ENCODE measurements at places on chromosomes 6 and 20.

GRCh38 chr20:21397341-21398108 is at the start of gene NKX2-4:
Gene NKX2-4, minus strand, starts transcription at chr20:21397526. Its CDS starts 127 bp downstream, at chr20:21397399.
- no peak for DNase-seq

DNA sequence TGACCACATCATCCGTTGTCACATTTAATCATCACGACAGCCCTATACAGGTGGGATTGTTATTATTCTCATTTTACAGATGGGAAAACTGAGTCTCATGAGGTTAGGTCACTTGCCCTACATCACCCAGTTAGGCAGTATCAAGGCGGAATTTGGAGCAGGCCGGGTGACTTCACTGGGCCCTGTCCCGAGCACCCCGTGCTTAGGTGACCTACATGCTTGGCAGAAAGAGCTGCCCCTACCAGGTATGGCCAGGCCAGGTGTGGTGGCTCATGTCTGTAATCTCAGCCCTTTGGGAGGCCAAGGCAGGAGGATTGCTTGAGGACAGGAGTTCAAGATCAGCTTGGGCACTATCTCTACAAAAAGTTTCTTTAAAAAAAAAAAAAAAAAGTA is 44.0 kb downstream of the RIN2 start:
- no peak for DNase-seq

GRCh38 chr6:125759959-125760457 is 10.6 kb downstream of the HEY2 start:
- no peak for DNase-seq

- no peak for DNase-seq
Observed at GRCh38 chr6:16306334-16306733, 67.9 kb downstream of the GMPR start.

DNA sequence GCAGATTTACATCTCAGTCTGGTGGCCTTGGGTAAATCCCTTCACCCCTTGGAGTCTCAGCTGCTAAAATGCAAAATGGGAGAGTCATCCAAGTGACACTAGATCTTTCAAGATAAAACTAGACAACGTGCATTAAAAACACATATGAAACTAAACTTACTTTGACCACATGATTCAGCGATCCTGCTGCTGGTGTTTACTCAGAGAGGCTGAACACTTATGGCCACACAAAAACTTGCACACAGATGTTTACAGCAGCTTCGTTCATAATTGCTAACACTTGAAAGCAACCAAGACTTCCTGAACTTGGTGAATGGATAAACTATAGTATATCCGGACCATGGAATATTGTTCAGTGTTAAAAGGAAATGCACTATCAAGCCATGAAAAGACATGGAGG is 55.3 kb upstream of the GPR6 start:
- DNase-seq = no peak

DNA sequence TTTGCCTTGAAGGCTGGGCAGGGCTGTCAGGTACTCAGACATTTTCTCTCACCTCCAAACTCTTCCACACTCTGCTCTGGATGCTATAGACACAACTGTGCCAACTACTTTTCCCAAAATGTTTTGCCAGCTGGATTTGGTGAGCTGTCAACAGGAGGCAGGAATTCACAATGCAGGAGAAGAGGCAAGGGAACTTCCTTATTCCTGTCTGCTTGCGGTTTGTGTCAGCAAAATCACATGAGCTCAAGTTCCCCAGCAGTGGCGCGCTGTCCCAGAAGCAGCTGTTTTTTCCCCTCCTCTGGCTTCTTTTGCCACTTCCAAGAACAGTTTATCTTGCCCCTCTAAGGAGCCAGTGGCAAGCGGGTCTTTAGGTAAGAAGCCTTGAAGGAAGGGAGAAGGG is 608.2 kb downstream of the PRKN start:
- DNase-seq = no peak

GRCh38 chr6:154123155-154123956 is 84.3 kb downstream of the OPRM1 start:
- DNase-seq = no peak

DNA sequence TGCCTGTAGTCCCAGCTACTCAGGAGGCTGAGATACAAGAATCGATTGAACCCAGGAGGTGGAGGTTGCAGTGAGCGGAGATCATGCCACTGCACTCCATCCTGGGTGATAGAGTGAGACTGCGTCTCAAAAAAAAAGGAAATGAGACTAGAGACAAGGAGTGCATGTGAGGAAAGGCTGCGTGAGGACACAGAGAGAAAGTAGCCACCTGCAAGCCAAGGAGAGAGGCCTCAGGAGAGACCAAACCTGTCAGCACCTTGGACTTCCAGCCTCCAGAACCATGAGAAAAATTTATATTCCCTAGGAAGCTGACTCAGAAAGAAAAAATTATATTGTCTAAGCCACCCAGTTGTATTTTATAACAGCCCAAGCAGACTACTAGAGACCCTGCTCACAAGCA is 7.4 kb upstream of the BEND3 start:
- DNase-seq = no peak

DNA sequence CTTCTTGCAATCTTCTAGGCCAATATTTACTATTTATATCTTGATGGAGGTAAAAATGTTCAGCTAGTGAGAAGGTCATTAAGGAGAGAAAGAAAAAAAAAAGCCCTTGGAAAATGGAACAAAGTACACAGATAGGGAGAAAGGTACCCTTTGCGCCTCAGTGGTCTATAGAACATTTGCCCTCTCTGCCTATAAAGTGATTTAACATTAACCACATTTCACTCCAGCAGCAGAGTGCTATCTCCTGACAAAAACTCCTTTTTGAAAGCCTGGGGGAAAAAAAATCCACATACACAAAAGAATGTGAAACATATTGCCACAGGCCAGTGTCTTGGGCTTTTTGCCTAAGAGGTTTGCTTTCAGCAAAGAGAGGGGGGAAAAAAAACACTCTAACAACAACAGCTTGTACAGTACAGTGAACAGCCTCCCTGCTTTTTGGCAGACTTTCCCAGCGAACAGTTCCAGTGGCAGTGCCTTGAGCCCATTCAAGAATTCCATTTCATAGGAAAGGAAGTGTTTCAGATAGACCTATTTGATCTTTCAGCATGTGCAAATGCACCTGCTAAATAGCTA is 695 bp downstream of the ARHGAP18 start:
- no peak for DNase-seq

GRCh38 chr20:24838546-24839535 is 110.2 kb upstream of the CST7 start:
- DNase-seq = peak; percentile 46
